ENCODE measurements at places on chromosomes 5 and 9. TPM values are rescaled to one million over a fixed set of nuclear protein-coding genes. Genes with fewer than 3 reads are reported as not detected.

- no peak for DNase-seq
Measured at GRCh38 chr5:106172681-106173532, 1497.8 kb downstream of the EFNA5 start.

DNA sequence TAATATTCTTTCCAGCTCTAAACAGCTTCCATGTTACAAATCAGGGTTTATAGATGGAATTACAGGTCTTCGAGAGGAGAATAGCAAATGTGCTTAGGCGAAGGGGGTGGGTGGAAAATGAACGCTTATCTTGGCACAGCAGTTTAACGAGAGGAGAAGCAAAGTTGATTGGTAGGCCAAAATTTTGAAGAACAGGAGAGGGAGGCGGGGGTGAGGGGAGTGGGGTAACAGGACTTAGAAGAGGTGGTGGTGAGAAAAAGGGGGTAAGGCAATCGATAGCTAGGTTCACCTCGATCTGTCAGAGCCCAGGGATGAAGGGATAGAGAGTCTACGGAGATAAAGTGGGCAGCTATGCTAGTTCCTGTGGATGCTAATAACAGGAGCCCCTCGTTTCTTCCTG, 764 bp downstream of the ANKRA2 start:
- peak; percentile 61 for DNase-seq

DNA sequence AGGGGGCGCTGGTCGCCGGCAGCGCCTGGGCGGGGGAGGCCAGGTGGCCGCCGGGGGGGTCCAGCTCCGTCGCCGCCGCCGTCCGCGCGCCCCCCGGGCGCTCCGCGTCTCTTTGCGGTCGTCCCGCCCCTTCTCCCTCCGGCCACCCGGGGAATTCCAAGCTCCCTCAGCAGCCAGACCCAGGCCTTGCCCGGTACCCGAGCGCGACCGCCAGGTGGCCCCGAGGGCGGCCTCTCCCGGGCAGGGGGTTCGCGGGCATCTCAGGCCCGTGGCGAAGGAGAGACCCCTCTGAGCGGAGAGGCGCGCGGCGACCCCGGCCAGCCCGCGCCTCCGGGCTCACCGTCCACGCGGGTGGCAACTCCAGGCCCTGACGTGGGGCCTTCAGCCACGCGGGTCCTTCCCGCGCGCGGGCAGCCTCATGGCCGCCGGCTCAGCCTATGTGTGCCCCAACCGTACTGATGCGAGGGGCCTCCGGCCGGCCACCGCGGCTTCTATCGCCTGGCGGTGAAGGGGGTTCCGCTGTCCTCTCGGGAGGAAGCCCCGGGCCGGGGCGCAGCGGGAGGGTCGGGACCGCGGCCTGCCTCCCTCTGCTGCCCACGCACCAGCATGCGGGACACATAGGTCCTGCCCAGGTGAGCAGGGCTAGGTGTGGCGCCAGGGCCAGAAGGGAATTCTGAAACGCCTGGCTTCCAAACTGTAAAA, 529 bp upstream of the NRARP start:
- no peak for DNase-seq

DNA sequence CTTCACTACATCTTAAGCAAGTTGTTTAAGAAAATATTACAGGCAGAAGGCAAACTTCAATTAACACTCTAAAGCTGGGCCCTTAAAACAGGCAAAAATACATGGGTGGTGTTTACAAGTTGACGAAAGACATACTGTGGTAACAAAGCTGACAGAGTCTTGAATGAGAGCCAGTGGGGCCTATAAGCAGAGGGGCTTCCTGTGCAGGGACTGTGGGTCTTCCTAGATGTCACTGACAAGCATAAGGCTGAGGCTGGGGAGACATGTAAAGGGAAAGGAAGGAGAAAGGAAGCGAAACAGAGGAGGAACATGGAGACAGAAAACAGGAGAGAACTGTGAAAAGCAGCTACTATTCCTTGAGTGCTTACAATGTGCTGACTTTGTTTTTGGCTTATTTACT, 308.0 kb upstream of the RPS23 start:
- no peak for DNase-seq

- no peak for DNase-seq
Measured at GRCh38 chr9:102778746-102779145, 216.4 kb upstream of the CYLC2 start.

GRCh38 chr9:27939186-27939585, 365.9 kb upstream of the C9orf72 start:
- DNase-seq: no peak

DNA sequence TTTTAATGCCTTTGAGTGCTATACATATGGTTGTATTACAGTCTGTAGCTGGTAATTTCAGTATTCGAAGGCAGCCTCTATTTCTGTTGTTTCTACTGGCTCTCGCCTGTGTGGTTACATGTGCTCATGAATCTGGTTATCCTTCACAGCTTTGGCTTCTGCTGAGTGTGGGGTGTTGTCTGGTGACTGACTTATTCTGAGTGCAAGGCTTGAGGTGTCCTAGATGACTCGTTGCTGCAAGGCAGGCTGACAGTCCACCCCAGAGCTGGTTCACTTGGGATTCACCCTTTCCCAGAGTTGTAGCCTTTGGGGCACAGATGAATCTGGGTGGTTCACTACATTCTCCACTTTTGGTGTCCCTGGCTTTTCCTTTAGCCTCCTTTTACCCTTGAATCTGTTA, 41.4 kb downstream of the PDE8B start:
- DNase-seq: no peak

DNA sequence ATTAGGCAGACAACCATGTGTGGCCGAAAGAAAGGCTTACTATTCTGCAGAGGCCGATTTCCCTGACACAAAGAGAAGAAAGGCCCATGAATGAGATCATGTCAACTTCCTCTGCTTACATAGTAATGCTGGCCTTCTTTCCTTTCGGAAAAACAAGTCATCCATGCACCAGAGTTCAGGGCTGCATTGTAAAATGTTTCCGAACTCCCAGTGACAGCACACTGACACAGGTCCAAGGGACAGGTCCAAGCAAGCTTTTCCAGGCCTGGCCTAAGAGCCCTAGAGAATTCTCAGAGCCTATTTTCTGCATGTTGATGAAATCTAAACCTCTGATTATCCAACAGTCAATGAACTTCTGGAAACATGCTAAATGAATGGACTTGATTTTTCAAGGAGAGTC, 140.9 kb downstream of the ZNF608 start:
- peak; percentile 94 for DNase-seq

- peak; percentile 14 for DNase-seq
Measured at GRCh38 chr5:74035521-74035937, 409.5 kb downstream of the ARHGEF28 start.

Gene IL5
- total RNA-seq: not detected

Gene FAT2
- total RNA-seq: not detected

Gene JAKMIP2
- not detected for total RNA-seq

Gene ECPAS
- 73.7 TPM for total RNA-seq

Gene AUH
- 13.3 TPM for total RNA-seq

Gene C6
- not detected for total RNA-seq

Gene TMEM215
- not detected for total RNA-seq

Gene PFN3
- not detected for total RNA-seq
